ENCODE measurements at places on chromosomes 2 and 18.
A peak's percentile ranks its signal among the peaks of the same experiment; 100 is the strongest.

DNA sequence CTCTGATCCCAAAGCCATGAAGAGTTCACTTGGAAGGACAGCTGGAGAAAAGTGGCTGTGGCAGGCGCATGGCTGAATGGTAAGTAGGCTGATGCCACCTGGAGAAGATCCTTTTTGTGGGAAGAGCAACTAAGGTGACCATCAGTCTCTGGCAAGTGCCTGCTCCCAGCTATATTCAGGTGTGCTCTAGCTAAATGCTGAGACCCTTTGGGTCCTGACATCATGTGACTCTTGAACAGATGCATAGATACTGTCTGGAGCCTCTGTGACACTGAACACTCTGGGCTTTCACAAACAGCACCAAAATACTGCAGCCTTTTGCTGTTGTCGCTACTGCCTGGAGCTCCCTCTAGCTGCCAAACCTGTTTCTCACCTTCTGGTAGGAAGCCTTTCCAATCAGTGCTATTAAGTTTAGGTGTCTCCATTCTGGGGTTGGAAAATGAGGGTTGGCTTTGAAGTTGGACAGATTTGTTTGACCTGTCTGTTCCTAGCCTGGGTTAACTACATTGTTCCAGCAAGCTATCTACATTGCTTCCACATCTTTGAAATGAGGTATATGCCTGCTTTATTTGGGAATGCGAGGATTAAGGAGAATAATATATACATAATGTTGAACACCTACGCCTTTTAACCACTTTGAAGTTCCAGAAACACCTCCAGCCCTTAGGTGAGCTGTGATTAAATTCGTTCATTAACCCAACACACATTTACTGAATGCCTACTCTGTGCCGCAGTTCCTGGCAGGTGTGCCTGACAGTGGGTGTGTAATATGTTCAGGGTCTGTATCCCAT, 3.1 kb downstream of the EGR4 start:
- DNase-seq, result peak; percentile 41

- peak; percentile 45 for DNase-seq
These were observed 22.8 kb downstream of the CCNYL1 start for GRCh38 chr2:207734264-207734635.

DNA sequence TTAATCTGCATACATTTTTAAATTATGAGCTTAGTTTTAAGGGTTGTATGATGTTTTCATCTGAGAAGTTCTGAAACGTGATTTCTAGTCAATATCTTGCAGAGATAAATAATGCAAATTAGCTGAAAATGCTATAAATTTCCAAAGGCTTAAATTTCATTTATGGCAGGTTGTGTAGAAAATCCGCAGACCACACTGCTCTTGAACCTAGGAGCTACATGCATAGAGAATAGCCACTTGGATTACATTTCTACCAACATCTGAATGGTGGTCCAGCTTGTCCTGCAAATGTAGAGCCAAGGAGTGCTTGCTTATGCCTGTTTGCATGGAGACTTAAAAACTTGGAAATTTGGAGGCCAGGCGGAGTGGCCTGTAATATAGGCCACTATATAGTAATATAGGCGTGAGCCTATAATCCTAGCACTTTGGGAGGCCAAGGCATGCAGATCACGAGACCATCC, 6.8 kb downstream of the MAT2A start:
- DNase-seq, result no peak

DNA sequence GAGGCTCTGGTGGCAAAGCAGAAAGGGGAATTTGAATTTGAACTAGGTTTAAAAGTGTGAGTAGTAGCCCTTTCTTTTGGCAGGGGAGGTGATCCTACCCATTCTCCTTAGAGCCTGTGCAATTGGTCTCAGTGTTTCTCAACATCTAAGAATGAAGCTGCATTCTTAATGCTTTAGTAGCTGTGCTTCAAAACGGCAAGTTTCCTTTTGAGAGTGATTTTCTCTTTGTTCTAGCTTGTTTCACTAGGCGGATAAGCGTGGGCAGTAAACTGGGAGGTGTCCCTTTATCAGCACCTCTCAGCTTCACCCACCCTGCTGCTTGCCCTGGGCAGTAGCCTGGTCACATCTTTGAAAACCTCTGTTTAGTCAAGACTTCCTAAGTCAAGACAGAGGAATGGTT, 6.7 kb downstream of the CRIM1 start:
- DNase-seq, result peak; percentile 65

DNA sequence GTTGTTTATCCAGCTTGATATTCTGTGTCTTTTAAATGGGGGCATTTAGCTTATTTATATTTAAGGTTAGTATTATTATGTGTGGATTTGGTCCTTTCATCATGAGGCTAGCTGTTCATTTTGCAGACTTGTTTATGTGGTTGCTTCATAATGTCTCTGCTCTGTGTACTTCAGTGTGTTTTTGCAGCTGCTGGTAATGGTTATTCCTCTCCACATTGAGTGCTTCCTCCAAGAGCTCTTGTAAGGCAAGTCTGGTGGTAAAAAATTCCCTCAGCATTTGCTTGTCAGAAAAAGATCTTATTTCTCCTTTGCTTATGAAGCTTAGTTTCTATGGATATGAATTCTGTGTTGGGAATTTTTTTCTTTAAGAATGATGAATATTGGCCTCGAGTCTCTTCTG, 47.8 kb upstream of the NT5C1B start:
- no peak for DNase-seq

- no peak for DNase-seq
These were observed 46.1 kb upstream of the TMEM87B start for GRCh38 chr2:112008910-112009485.

DNA sequence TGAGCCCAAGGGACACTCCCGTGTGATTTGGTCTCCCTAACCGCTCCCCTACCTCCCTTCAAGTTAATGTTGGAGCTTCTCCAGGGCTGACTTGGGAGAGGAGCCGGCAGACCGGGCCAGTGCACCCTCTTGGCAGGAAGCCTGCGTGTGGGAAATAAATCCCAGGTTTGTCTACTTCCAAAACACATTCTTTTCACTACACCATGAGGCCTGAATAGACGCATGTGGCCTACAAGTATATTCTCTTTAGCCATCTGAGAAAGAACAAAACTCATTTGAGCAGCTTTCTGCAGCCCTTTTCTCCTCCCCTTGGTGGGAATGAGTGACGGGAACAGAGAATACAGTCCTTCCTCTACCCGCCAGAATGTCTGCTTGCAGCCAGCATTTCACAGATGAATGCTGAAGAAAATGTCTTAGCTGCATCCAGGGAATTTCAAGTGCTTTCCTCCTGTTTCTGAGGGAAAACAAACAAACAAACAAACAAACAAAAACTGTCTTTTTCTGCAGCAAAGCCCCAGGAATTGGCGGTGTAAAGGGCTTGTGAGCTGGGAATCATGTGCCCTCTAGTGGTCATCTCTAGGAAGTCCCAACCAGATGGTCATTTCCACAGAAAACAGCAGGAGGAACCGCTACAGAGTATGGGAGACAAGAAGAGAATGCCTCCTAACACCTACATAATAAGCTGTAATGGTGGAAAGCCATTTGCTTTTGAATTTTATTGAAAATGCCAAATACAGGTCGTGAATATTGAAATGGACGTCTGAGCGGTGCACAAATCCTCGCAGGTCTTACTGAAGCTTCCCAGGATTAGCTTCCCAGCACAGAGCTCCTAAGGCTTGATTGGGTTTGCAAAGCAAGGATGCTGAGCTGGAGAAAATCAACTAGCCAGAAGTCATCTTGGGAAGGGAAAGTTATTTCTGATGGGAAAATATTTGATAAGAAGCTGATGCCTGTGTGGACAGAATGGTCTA, 41.2 kb upstream of the DAPL1 start:
- peak; percentile 55 for DNase-seq

Data from M059J (cell line).